A549 treated with Hydrocortisone at 1 μM for 4 hours (cell line): ENCODE measurements at places on chromosomes 13 and 19. TPM values are rescaled to one million over a fixed set of nuclear protein-coding genes. Genes with fewer than 3 reads are reported as not detected.

Gene TSPAN16
- not detected in 5 replicates for total RNA-seq

Gene C13orf42
- not detected in 5 replicates for total RNA-seq

Gene GNA15
- total RNA-seq = 0.05 to 0.15 TPM (median 0.09 TPM) in 3 of 5 replicates, not detected in the others

Gene TMEM190
- total RNA-seq = 1.1 to 2.0 TPM (median 1.4 TPM) in 5 replicates

Gene NDUFA11
- total RNA-seq = 181 to 306 TPM (median 282 TPM) in 5 replicates

Gene CASP14
- not detected in 5 replicates for total RNA-seq

Gene PLIN4
- 0.10 to 0.16 TPM (median 0.12 TPM) in 5 replicates for total RNA-seq

Gene RDH8
- 0.09 to 0.44 TPM (median 0.21 TPM) in 5 replicates for total RNA-seq

Gene TMEM59L
- total RNA-seq = 3.8 to 7.0 TPM (median 5.9 TPM) in 5 replicates

Gene FGF22
- total RNA-seq = 0.37 to 0.75 TPM (median 0.55 TPM) in 5 replicates

Gene HSH2D
- total RNA-seq = not detected in 5 replicates

Gene TPTE2
- total RNA-seq = not detected in 5 replicates
